ENCODE measurements at places on chromosomes 4 and X.

- DNase-seq = no peak
Measured at GRCh38 chr4:8610858-8611616, 18.5 kb downstream of the CPZ start.

DNA sequence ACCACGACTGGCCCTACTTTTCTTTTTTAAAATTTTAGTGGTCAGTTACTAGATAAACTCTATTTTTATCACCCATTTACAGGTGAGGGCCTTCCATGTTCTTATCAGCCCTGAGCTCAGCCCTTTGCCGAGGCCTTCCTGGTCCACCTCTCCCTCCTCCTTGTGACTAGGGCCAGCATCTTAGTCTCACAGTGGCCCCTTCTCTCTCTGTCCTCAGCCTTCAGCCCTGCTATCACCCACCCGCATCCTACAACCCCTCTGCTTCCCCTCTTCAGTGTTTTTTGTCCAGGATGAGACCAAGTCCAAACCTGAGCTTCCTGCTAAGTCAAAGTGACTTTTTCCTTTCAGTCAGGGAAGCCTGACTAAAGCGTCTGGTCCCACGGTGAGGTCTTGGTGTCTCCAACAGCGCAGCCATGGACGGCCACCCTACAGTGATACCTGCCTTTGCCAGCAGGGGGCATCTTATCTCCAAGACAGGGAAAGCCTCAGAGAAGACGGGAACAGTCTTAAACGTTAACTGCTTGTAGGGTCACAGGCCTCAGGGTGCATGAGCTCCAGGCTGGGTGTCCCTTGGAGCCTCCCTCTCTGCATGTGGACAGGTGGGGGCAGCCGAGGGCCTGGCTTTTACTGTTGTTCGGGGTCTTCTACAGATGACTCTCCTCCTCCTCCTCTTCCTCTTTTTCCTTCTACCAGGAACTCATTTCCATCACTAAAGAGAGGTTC, 11.7 kb upstream of the GAGE10 start:
- no peak for DNase-seq

- DNase-seq = no peak
Measured at GRCh38 chrX:44202596-44202995, 140.9 kb downstream of the EFHC2 start.

GRCh38 chr4:125572601-125573000, 257.8 kb downstream of the FAT4 start:
- DNase-seq = no peak
